ENCODE measurements at places on chromosomes 7 and 10. TPM values are rescaled to one million over a fixed set of nuclear protein-coding genes. Genes with fewer than 3 reads are reported as not detected.
A peak's percentile ranks its signal among the peaks of the same experiment; 100 is the strongest.

CYP3A7 gene
- total RNA-seq: 1.2 TPM

GNGT1 gene
- total RNA-seq: not detected

PTPRN2 gene
- total RNA-seq: 2.2 TPM

- H3K27me3 ChIP-seq: no peaks in the 10 kb centered on the region
- H3K4me3 ChIP-seq: no peak overlapping the region
- H3K36me3 ChIP-seq: no peaks in the 10 kb centered on the region
- no peaks in the 10 kb centered on the region for H3K4me1 ChIP-seq
These were observed 38.7 kb downstream of the CALML3 start for GRCh38 chr10:5563321-5563961.

KIAA1549 gene
- 3.2 TPM for total RNA-seq

DNA sequence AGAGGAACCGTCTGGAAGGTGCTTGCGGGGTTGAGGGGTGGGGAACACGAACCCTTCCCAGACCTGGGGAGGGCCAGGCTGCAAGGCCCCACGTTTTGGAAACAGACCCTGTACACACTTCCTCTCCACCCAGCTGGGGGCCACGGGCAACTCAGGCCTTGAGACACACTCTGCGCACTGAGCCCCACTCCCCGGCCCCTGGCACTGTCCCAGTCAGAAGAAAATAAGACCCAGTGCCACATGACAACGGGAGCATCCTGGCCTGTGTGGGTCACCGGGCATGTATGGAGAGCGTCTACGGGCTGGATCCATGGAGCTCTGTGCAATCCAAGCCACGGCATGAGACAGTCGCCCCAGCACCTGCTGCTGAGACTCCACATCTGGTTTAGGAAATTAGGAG, 63.7 kb downstream of the CARD11 start:
- no peak overlapping the region for H3K4me3 ChIP-seq
- no peak overlapping the region for H3K27ac ChIP-seq
- no peak for DNase-seq
- no peaks in the 10 kb centered on the region for H3K36me3 ChIP-seq

DNA sequence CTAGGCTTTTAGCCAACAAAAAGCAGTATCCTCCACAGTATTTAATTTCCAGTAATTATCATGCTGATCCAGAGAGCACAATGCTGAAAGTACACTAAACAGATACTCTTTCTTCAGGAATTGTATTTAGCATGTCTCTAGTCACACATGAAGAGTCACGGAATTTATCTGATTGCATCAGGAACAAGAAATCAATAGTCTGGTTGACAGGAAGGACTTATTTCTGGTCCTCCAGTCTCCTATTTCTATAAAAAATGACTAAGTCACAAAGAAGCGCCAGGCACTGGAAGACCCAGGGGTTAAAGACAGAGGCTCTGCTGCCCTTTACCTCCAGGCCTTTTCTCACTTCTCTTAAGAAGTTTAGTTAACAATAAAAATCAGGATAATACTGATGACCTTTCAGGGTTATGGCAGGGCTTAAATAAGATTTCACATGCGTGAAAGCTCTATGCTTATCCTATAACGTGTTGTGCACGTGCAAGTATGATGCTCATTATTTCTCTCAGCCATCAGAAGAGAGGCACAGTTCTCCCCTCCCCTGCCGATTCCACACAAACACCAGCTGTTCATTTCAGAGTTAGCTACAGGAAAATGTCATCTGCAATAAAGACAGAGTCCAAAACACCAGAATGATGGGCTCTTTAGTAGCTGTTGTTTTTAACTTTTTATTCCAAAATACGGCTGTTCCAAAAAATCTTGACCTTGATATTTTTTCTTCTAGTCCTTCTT, 36.9 kb downstream of the SLC26A4 start:
- DNase-seq: no peak
- H3K27ac ChIP-seq: no peak overlapping the region
- no peak overlapping the region for H3K4me3 ChIP-seq
- H3K4me1 ChIP-seq: no peaks in the 10 kb centered on the region
- no peaks in the 10 kb centered on the region for H3K27me3 ChIP-seq

DNA sequence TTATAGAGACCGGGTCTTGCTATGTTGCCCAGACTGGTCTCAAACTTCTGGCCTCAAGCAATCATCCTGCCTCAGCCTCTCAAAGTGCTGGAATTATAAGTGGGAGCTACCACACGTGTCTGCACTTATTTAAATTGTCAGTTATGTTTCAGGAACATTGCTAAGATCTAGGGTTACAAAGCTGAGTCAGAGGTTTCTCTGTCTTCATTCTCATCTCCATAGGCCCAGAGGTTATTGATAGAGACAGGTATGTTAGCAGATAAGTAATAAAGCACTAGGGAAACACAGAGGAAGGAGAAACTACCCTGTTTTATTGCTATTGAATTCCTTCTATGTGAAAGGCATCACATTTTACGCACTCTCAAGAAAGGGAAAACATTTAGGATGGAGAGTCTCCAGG, 214.1 kb downstream of the REEP3 start:
- H3K4me1 ChIP-seq: no peaks in the 10 kb centered on the region
- no peak overlapping the region for H3K27ac ChIP-seq
- H3K27me3 ChIP-seq: no peaks in the 10 kb centered on the region
- no peak for DNase-seq
- H3K36me3 ChIP-seq: no peaks in the 10 kb centered on the region

NOC3L gene
- 22.2 TPM for total RNA-seq

GRCh38 chr10:14543046-14543903, 212.6 kb upstream of the FRMD4A start:
- H3K4me3 ChIP-seq: peak overlapping the region; percentile 5
- peak; percentile 60 for DNase-seq
- H3K4me1 ChIP-seq: peaks cover 16% of the 10 kb centered on the region
- no peaks in the 10 kb centered on the region for H3K36me3 ChIP-seq

DNA sequence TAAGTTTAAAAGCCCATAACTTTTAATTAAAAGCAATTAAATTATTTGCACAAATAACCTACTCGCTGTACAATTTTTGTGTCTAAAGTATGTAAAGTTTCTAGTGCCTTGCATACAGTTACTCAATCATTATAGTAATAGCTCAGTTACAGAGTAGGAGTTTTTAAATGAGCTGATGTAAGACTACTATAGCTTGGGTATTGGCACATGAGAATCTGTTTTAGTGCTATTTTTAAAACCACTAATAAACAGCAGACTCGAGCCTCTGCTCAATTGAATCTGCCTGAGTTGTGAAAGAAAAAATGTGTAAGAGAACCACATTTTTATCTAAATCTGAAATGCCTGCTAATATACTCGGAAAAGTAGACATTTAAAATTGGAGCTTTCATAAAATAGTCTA, 31.1 kb downstream of the CTNNA3 start:
- no peaks in the 10 kb centered on the region for H3K27me3 ChIP-seq
- H3K4me1 ChIP-seq: no peaks in the 10 kb centered on the region
- no peak for DNase-seq
- H3K4me3 ChIP-seq: no peak overlapping the region
- no peaks in the 10 kb centered on the region for H3K36me3 ChIP-seq
